NCI-H1436 treated with DMSO at 0.1 percent for 48 hours (cell line): ENCODE measurements at places on chromosomes 1 and 21.

GRCh38 chr1:210692796-210693195 is 364.1 kb downstream of the HHAT start:
- no peak for DNase-seq

- DNase-seq: no peak
Observed at GRCh38 chr1:185699874-185700273, 34.3 kb upstream of the HMCN1 start.

GRCh38 chr1:60906039-60906438 is 176.3 kb upstream of the NFIA start:
- no peak for DNase-seq

DNA sequence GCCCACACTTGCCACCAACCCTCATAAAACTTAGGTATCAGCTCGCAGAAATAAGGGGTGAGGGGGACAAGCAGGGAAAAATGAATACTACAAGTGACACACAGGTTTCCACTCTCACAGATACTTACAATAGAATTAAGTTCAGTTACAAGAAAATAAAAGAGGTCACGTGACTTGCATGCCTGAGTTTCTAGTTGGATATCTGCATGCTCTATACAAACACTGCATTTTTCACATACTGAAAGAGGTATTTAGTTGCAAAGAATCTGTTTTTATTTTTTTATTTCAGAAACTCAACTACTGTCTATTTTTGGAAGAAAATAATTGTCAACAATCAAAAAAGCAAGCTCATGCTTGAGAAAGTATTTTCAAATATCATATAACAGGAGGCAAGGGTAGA is 43.5 kb downstream of the DPYD start:
- DNase-seq: no peak

- no peak for DNase-seq
Observed at GRCh38 chr1:42889264-42889663, 42.9 kb downstream of the ZNF691 start.

DNA sequence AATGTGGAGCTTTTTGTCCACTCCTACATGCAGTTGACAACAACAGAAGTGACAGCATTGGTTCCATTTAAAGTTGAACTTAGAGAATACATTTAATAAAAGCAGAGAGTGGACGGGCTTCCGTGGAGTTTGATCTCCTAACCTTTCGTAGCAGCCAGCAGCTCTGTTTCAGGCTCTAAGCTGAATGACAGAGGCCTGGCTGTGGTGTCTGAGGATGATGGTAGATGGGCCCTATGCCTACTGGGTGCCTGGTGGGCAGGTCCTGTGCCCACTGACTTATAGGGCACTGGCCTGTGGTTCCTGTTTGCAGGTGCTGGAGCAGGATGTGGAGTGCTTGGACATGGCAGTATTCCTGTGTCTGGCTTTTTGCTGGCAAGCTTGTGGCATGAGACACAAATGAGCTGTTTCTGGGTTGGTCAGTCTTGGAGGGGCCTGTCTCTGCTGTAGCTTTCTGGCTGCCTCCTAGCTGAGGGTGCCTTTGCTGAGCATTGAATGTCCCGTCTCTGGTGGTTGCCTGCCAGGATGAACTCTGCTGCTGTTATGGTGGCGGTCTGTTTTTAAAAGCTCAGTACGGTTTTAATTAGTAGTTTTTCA is 54.6 kb downstream of the PRDM2 start:
- DNase-seq: no peak
